Esophagus squamous epithelium (tissue), 5 donors: ENCODE measurements at places on chromosomes 12 and 14. TPM values are rescaled to one million over a fixed set of nuclear protein-coding genes. Genes with fewer than 3 reads are reported as not detected.

Gene RPGRIP1
- total RNA-seq: not detected

GRCh38 chr12:95787274-95787818 is 3.2 kb downstream of the NTN4 start:
- no peaks in the 10 kb centered on the region for H3K27me3 ChIP-seq
- H3K27ac ChIP-seq: no peak overlapping the region
- no peaks in the 10 kb centered on the region for H3K36me3 ChIP-seq
- peaks cover 79% of the 10 kb centered on the region for H3K4me1 ChIP-seq

Gene POMT2
- total RNA-seq: 8.0 TPM

Gene INHBC
- total RNA-seq: not detected
